A549 treated with AZD2906 at 1 μM for 4 hours (cell line): ENCODE measurements at places on chromosomes 13 and 19. TPM values are rescaled to one million over a fixed set of nuclear protein-coding genes. Genes with fewer than 3 reads are reported as not detected.

PALM gene
- total RNA-seq: 11.4 to 15.5 TPM (median 14.4 TPM) in 5 replicates

NEK3 gene
- total RNA-seq: 5.9 to 9.5 TPM (median 7.0 TPM) in 5 replicates

IRS2 gene
- 47.4 to 65.5 TPM (median 59.8 TPM) in 5 replicates for total RNA-seq

GPR183 gene
- total RNA-seq: not detected in 5 replicates

ZNF574 gene
- total RNA-seq: 30.3 to 40.3 TPM (median 37.8 TPM) in 5 replicates

FGF22 gene
- 0.46 to 0.82 TPM (median 0.66 TPM) in 5 replicates for total RNA-seq
